ENCODE measurements at places on chromosomes 6 and 20. TPM values are rescaled to one million over a fixed set of nuclear protein-coding genes. Genes with fewer than 3 reads are reported as not detected.

The OPN5 gene
- total RNA-seq, result not detected

The POPDC3 gene
- total RNA-seq, result 64.8 TPM

The TREML2 gene
- not detected for total RNA-seq

The PPIL6 gene
- total RNA-seq, result 1.6 TPM

The UNC5CL gene
- total RNA-seq, result under 0.01 TPM

The TAP2 gene
- 6.1 TPM for total RNA-seq

The LINC00237 gene
- total RNA-seq, result not detected

GRCh38 chr20:34200023-34200422 lies 41.2 kb upstream of the ASIP start:
- no peak for DNase-seq

DNA sequence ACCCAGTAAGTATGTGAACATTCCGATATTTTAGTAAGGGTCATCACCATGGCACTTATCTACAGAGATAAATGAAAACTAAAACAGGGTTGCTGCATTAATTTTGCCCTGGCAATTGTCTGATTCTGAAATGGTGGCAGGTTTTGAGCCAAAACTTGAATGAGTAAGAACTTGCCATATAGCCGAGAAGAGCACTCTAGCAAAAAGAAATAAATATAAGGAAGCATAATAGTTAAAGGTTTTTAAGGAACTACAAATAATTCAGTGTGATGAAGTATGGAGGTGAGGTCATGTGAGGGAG lies 68.5 kb upstream of the BTN3A2 start:
- no peak for DNase-seq

- DNase-seq, result no peak
Observed at GRCh38 chr20:52841003-52841402, 131.2 kb upstream of the TSHZ2 start.

- no peak for DNase-seq
Observed at GRCh38 chr20:50726955-50727791, 4.2 kb upstream of the PARD6B start.

DNA sequence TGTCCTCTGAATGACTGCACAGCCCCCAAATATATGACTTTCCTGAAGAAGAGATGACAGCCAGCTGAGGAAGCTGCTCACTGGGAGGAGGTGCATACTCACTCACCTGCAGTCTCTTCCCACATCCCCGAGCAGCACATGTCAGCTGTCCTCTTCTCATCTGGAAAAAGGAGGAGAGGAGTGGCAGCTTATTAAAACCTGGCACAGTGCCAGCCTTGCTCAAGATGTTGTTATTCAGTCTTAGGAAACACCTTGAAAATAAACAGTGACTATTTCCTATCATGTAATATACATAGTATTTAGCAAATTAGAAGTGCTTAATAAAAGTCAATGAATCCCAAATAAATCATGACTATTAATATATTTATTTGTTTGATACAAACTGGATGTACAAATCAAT lies 232.9 kb downstream of the EPM2A start:
- DNase-seq, result no peak

- DNase-seq, result no peak
Observed at GRCh38 chr20:63405102-63405730, 44.1 kb upstream of the CHRNA4 start.

DNA sequence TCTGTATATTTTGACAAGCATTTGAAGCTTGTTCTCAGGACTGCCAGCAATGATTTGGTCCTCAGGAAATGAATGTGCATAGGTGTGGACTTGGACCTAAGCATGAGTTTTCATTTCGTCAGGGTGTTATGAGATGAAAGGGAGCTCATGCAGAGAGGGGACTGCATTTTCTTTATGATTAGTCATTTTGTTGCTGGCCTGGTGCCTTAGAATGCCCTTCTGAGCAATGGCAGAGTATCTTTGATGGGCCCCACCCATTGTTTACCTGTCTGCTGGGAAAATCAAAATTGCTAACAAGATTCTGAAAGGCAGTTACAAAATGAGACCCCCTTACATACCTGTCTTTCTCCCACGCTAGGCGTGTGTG lies 51.5 kb upstream of the MTHFD1L start:
- DNase-seq, result no peak

DNA sequence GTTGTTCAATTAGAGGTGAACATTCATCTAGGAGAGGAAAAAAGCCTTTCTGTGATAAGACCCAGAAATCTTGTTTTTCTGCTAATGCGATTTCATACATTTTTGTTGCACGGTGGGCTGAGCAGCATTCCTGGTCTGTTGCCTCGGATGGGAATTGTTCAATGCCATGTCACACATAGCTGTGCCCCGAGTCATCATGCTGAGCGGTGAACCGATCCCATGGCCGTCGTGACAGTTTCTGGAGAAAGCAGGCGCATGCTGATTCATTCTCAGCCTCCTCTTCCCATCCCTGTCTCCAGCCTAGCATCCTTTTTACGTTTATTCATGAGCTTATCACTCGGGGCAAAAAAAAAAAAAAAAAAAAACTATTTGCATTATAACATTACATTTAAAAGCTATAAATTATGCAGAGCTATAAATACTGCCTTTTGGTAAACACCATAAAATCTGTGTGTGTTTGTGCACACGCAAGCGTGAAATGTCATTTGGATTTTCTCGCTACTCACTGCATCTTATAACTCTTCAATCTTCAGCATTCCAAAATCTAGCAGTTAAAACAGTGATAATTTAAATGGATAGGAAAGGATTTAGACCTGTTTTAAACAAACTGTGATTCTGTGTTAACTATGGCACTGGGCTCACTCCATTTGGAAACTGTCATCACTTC lies 58.9 kb upstream of the IFNGR1 start:
- peak; percentile 87 for DNase-seq

- DNase-seq, result no peak
Observed at GRCh38 chr6:143298071-143298470, 152.4 kb downstream of the ADAT2 start.

DNA sequence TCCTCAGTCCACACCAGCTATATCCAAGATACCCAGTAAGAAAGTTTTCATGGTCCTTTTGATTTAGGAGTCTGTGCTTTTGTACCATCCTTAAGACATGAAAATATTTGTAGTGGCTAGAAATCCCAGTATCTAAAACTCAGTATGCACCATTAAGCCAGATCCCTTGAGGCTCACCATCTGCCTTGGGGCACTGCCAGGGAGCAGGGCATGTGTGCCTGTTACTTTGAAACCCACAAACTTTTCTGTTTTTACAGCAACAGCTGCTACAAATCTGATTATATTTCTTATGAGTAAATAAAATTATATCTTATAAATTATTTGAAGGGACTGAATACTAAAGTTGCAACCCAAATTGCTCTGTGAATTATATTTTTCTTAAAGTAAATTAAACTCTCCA lies 290.5 kb upstream of the MANEA start:
- no peak for DNase-seq

DNA sequence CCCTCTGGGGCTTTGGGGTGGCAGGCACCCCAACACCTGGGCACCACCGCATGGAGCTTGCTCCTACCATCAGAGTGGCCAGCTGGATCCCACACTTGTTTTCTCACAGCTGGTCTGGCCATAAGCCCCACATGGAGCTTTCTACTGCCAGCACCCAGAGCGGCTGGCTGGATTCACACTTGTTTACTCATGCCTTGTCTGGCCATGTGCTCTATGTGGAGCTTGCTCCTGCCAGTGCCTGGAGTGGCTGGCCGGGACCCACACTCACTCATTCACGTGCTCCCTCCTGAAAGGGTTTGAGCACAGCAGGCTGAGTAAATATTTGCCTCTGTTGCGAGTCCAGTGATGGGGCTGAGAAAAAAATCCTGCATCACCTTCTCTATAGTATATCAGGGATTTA lies 487.0 kb downstream of the CD109 start:
- no peak for DNase-seq

DNA sequence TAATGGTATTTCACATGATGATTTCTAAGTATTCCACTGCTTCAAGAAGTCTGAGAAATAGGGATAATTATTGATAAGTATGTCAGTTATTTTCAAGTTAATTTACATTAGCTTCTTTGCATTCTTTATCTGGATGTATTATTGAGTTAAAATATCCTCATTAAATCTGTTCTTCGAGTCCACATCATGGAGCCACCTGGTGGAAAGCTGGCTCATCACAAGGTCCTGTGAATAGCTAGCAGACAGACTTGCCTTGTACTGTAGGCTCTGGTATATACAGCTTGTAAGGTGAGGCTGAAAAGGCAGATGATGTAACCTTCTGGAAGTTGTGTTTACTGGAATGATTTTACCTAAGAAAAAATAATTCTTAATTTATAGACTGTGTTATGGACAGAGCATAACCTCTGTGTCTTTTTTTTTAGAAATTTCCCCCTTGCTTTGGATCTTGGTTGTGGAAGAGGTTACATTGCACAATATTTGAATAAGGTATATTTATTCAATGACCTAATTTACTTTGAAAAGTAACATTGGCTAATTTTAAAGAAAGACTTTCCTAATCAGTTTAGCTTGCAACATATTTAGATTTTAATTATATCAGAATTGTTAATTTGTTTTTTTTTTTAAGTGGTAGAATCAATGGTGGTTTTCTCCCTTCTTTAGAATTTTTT lies 3.5 kb downstream of the NDUFAF5 start:
- peak; percentile 56 for DNase-seq

DNA sequence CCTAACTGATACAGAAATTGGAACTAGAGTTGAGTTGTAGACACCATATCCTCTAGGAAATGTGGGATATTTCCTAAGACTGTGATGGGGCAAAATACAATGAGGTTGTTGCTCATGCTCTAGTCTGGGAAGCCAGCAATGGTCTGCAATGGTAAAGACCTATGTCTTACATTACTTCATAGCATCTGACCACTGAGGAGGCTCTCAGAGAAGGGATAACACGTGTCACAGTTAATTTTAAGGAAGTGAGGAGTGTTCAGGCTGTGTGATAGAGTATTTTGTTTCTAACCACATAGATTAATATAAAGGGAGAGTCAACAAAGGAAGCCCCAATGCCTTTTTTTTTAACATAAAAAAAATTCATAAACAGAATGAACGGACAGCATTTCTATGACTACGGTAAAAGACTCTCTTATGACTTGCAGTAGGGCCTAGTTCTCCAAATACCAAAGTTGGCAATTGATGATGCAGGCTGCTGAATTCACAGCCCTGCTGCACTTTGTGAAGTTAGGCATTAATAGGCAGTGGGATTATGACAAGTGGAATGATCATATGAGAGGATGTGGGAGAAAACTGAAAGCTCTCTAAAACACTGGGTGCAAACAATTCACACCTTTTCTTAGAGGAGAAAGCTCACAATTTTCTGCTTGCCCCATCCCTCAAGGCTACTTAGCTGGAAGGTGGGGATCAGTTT lies 13.7 kb downstream of the KCNS1 start:
- no peak for DNase-seq

GRCh38 chr6:71181565-71181964 lies 107.0 kb upstream of the OGFRL1 start:
- peak; percentile 83 for DNase-seq

DNA sequence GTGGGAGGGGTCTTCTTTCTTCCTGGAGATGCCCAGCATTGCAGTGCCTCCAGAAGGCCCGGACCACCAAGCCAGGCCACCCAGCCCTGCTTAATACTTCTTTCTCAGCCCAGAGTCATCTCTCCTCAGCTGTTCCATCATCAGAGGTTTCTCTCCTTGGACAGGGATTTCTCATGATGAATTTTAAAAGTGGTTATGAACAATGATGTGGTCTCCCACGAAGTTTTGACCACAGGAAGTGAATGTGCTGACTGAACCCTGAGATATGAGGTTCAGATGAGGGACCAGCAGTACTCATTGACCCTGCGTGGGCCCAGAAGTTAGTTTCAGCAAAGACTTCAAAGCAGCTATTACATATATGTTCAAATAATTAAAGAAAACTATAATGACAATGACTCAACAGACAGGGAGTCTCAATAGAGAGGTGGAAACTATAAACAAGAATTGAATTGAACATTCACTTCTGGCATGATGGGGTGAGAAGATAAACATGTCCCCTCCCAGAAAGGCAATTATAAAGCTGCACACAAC lies 114.5 kb upstream of the SLC22A16 start:
- DNase-seq, result peak; percentile 86

GRCh38 chr20:1472556-1473245 lies 6.1 kb upstream of the NSFL1C start:
- no peak for DNase-seq
